Activated CD4-positive, CD25-positive, alpha-beta regulatory T cell treated with anti-CD3 and anti-CD28 coated beads, Interleukin-2, amount 50 U/mL, for 24 hours (primary cell): ENCODE measurements at places on chromosomes 4 and X.

DNA sequence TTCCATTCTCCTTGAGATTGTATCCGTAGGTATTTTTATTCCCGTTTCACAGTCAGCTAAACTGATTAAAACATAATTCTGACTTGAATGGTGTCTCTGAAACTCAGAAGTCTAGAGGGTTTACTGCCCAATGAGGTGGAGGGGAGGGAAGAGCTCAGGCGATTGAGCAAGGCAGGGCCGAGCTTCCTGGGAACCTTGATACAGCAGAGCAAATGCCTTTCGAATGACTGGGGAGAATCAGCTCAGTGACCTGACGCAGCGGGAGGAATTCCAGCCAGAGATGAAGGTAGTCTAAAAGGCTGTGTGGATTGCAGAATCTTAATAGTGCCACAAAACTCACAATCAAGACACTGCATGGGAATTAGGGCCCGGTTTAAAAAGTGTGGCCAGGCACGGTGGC, 233.6 kb downstream of the EVC2 start:
- ATAC-seq: no peak

DNA sequence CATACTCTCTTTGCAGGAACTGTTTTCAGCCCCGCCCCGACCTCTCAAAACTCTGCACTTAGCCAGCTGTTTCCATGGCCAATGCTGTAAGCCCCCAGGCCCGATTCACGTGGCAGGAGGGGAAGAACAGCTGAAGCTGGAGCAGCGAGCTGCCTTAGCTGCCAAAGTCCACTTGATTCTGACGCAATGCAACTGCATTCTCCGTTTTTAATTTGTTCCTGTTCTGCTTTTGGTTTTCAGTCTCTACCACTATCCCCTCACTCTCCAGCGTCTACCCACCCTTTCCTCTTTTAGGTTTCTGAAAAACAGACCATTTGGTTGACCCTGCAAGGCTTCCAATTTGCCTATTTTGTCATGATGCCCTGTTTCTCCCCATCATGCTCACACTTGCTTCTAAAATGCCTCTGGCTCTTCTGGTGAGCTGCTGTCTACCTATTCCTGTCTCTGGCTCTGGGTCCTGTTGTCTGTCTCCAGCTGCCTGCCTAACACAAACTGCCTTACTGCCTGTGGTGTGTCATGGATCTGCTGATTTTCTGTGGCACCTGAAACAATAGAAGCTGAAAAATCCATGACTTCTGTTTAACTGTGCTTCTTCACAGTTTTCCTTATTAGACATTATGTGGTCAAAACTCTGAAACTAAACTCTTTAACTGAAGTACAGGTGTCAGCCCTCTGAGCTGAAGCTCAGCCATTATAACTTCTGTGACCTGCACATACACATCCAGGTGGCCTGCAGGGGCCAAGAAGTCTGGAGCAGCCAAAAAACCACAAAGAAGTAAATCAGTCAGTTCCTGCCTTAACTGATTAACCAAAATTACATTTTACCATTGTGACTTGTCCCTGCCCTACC, 160.5 kb upstream of the AGTR2 start:
- ATAC-seq: no peak

- ATAC-seq: no peak
Measured at GRCh38 chrX:9316096-9316495, 148.8 kb upstream of the TBL1X start.

GRCh38 chr4:67565284-67565683, 6.8 kb downstream of the STAP1 start:
- no peak for ATAC-seq

- ATAC-seq: no peak
Measured at GRCh38 chrX:57899064-57899463, 11.2 kb downstream of the ZXDA start.

DNA sequence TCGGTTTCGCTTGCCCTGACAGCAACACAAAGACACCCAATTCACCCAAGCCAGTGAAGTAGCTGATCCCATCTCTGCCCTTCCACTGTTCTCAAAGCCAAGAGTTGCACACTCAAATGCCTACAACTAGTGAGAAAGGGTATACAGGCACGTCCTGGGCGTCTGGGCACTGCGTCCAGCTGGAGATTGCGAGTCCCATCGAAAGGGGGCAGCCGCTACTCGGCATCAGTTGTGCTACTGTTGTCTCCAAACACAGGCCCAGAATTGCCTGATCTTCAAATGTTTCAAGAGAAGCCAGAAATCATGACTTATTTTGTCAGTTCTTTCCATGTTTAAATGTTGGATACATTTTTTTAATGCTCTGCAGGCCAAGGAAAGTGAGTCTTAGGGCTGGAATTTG, 487.8 kb downstream of the BCOR start:
- ATAC-seq: no peak

DNA sequence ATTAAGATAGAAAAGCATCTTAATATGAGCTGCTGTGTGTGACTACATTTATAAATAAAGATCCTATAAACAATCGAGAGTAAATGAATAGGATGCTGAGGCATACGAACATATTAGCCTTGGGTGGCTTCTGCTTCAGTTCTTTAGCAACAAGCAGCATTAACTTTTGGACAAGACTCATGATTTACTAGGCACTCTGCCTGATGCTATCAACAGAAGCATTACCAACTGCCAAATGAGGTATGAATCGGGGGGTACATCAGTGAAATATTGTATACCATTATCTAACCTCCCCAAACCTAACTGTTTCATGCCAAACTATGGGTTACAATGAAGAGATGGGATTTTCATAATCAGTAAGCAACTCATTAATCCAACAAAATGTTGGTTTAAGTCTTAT, 113.1 kb downstream of the RAB28 start:
- ATAC-seq: no peak

- no peak for ATAC-seq
Measured at GRCh38 chr4:108590776-108591175, 29.6 kb upstream of the RPL34 start.

- no peak for ATAC-seq
Measured at GRCh38 chr4:23365086-23365485, 524.8 kb downstream of the PPARGC1A start.

GRCh38 chr4:71663780-71664179, 120.1 kb downstream of the GC start:
- ATAC-seq: no peak

GRCh38 chr4:73855406-73855805, 2.3 kb downstream of the PF4V1 start:
- no peak for ATAC-seq

DNA sequence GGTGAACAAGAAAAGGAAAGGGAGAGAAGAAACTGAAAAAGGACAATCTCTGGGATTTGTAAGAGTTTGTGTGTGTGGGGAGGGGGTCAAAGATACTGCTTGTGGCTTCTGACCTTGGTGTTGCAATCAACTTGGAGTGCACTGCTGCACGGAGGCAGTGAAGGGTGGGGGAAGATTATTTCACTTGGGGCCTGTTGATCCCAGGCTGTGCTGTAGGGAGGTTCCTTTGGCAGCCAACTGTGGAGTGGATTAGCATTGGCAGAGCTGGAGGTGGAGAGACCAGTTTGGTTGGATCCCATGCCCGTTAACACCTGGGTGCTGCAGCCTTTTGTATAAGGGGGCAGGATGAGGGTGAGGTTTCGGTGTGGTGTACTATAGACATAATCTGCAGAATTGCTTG, 38.2 kb downstream of the AFF1 start:
- no peak for ATAC-seq

GRCh38 chr4:109755656-109756055, 25.8 kb upstream of the PLA2G12A start:
- ATAC-seq: no peak

GRCh38 chr4:1297456-1298325, 8.0 kb downstream of the MAEA start:
- no peak for ATAC-seq

- ATAC-seq: no peak
Measured at GRCh38 chrX:134963041-134963440, 27.8 kb upstream of the SMIM10 start.

DNA sequence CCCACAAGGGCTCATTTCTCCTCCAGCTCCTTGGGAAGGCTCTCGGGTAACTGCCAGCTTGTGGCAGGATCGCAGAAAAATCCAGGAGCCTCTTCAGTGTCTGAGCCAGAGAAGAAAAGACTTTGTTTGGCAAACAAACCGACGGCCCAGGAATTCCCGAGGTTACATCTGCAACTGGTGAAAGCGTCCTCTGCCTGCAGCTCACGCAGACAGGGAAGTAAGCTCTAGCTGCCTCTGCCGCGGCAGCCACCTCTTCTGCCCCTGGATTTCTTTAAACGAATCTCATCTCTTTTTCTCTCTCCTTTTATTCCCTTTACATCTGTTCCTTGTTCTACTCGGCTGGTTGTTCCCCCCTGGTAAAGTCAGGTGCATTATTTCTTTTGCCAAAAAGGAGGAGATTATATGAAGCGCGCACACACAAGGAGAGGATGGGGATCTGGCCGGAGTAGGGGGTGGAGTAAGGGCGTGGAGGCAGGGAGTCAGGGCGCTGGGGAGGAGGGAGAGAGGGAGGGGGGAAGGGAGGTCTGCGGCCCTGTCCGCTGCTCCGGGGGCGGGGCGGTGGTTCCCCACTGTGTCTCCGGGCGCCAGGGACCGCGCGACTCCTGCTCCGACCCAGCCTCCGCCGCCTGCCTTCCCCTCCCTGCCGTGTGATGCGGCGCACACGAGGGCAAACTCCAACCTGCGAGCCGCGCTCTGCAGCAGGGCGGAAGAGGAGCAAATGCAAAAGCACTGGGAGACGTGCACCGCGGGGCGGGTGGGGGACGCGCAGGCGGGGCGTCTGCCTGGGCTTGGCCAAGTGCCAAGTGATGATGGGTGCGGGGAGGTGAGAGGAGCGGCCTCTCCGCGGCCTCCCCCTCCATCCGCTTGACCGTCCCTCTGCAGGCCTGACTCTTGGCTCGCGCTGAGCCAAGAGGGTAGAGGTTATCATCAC, at the start of gene DCHS2:
Gene DCHS2, minus strand, starts transcription at position 459 of the 931 bp plus-strand sequence. Its CDS starts 444 bp downstream, at position 15.
- no peak for ATAC-seq

DNA sequence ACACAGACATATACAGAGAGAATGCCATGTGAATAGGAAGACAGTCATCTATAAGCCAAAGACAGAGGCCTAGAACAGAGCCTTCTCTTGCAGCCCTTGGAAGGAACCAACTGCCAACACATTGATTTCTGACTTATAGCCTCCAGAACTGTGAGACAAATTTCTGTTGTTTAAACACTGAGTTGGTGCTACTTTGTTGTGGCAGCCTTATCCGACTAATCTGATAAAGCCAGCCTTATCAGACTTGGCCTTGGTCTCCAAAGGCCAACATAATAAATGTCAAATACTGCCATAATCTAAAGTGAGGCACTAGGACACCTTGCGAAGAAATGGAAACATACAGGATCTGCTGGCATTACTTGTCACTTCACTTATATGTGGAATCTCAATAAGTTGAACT, 24.3 kb upstream of the PRDX4 start:
- ATAC-seq: no peak

DNA sequence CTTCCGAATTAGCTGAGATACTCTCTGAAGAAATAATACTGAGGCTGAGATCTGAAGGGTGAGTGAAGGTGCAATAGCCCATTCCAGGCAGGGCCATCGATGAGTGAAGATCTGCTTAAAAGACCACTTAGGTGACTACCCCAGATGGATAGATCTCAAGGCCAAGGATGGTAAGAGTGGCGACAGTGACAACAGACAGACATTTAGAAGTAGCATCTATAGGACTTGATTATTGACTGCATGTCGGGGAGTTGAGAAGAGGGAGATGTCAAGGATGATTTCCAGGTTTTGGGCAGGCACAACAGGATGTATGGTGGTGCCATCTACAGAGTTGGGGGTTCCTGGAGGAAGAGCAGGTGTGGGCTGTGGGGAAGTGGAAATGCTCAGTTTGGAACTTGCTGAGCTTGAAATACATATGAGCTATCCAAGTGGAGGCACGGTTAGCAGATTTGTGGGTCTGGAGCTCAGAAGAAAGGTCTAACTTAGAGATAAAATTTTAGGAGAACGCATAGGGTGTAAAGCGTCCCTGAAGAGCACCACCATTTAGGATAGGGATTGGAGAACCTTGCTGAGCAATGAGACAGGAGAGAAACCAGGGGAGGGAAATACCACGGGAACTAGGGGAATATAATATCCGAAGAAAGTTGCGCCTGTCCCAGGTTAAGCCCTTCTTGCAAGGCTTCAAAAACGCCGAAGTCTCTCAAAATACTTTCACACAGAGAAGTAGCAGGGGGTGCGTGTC, 688 bp downstream of the UFSP2 start:
- peak; percentile 0 for ATAC-seq

DNA sequence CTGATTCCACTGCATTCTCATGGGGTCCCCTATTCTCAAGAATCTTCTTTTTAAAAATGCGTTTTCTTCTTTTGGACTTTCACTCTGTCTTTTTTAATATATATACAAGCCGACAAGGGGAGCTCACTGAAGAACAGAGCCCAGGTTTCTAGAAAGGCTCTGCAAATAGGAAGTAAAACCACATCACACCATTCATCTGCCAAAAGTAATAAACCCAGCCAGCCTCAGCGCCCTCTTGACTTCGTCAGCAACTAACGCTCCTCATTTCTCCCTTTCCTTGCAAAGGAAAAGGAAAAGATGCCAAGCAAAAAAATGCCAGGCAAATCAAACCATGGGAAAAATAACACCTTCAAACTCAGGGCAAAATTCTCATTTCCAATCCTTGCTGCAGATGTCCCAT, 136.4 kb downstream of the HHIP start:
- no peak for ATAC-seq

- ATAC-seq: no peak
Measured at GRCh38 chr4:174156239-174156826, 127.1 kb downstream of the FBXO8 start.

- ATAC-seq: no peak
Measured at GRCh38 chr4:76987685-76988084, 38.1 kb downstream of the SEPTIN11 start.

- no peak for ATAC-seq
Measured at GRCh38 chr4:38067499-38067898, 107.3 kb downstream of the PTTG2 start.

DNA sequence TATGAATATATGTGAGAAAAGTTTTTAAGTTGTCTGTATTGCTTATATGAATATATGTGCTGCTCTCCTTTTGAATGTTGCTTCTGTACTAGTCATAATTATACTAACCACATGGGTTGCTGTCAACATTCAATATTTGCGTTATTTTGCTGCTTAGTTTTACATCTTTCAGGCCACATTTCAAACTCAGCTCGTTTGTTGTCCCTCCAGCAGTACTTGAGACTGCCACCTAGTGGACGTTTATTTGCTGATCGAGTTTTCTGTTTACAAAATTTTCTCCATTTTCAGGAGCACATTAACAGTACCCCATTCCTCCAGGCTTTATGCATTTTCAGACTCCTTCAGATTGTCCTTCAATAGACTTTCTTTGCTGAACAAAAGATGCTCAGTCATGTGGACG, 75.8 kb downstream of the NUDT11 start:
- no peak for ATAC-seq

GRCh38 chr4:84894621-84895020, 71.9 kb downstream of the WDFY3 start:
- ATAC-seq: no peak

DNA sequence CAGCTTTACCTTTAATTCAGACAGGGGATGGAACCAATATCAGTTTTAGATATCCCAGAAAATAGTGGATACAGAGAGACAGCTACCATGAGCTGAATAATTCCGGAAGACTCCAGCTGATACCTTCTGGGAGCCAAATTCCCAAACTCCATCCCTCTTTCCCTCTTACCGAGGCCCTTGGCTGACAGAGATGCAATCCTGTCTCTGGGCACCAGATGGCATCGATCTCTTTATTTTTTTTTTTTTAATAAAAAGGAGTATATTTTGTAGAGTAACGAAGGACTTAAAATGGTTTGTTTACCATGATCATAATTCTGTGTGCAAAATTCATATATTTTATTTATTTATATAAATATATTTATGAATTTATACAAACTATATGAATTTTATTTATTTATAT, 31.0 kb downstream of the RAB40A start:
- no peak for ATAC-seq

- no peak for ATAC-seq
Measured at GRCh38 chr4:169571435-169571834, 40.9 kb downstream of the NEK1 start.

GRCh38 chrX:28303486-28303885, 283.8 kb upstream of the IL1RAPL1 start:
- no peak for ATAC-seq
